DMS79 treated with DMSO at 0.1 percent for 48 hours (cell line): ENCODE measurements at places on chromosomes 2 and 18.

DNA sequence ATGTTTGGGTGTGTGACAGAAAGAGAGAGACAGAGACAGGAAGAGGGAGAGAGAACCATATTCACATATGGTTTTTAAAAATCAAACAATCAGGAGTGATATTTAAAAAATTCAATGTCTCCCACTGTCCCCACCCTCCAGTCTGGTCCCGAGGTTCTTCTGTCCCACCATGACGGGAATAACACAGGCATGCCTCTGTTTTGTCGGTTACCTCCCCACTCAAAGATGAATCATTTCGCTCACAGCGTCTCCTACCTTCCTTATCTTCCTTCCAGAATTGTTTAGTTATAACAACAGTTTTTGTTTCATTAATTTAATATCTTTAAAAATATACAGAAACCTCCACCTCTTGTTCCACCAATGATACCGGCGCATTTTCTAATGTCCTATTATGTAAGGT, 113.0 kb downstream of the KCNF1 start:
- DNase-seq: no peak

- DNase-seq: no peak
Observed at GRCh38 chr2:74887960-74888700, 54.2 kb downstream of the HK2 start.

GRCh38 chr2:37648331-37649011, 23.0 kb downstream of the CDC42EP3 start:
- DNase-seq: no peak

GRCh38 chr18:24049142-24049541, 34.6 kb downstream of the TTC39C start:
- DNase-seq: no peak

DNA sequence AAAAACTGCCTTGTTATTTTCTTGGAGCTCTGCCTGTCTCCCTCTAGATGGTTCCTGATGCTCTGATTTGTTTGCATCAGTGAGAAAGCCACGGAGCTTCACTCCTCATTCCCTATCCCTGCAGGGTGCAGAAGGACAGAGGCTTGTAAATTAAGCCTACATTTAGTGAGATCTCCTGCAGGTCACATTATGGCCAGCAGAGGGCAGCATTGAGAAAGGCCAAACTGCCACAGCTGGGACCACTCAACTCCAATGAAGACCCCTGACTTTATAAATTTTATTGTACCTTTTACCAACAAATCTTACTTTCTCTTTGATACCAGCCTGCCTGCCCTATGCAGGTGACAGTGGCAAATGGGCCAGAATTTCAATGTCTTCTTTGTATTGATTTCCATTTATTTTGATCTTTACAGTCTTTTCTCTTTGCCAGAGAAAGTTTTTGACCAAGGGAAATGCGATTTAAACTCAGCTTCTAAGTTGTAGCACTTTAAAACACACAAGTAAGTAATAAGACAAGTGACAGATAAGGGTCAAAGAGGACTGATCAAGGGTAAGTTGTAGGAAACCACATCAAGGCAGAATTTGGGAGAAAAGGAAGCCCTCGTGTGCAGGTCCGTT, 1029.1 kb upstream of the KLHL29 start:
- no peak for DNase-seq

DNA sequence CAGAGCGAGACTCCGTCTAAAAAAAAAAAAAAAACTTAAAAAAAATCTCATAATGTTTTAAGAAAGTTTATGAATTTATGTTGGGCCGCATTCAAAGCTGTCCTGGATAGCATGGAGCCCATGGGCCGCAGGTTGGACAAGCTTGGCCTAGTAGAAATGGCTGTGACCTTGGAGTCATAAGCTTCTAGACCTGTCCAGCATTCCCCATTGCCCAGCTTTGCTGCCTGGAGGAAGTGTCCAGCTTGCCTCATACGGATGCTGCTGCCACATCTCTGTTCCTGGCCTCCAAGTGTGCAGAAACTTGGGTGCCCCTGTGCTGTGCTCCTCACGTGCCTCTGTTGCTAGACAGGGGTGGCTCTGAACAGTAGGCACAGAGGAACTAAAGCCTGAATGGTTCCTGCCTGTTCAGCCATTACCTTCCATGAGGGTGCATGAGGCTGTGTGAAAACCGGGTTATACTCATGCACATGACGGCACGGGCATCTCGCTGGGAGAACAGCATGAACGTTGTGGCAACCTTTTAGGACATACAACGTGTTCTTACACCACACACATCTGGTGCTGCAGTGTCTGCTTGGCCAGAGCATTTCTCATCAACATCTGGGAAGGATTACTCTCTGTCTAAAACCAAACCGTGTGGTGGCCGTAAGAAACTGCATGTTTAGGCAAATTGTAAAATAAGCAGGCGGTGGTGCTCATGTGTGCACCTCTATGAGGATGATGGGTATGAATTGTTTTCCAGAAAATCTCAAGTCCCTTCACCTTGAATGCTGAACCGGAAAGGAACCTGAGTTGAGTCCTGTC, 38.2 kb downstream of the FHOD3 start:
- DNase-seq: no peak

GRCh38 chr18:54684784-54685183, 93.7 kb downstream of the DYNAP start:
- DNase-seq: peak; percentile 15

DNA sequence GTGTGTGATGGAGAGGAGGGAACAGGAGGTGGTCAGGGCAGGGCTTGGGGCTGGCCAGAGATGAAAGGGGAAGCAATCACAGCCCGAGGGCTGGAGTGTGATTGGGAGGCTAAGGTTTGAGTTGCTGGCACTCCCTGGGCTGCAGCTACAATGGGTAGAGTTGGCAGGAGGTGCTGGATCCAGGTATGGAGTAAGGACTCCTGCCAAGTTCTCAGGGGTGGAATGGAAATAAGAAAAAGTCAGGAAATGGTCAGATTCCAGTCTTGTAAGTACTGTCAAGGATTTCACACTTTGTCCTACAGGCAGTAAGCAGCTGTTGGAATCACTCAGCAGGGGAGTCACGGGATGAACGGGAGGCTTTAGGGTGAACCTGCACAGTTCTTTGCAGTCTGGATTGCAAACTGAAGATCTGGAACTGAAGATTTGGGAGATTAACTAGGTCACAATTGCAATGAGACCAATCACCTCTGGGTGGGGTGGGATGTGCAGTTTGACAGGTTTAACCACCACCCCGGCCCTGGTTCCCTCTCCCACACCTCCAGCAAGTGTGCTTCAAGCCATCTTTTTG, 10.9 kb upstream of the INPP5D start:
- DNase-seq: no peak

GRCh38 chr2:38740851-38741731, 10.1 kb downstream of the SRSF7 start:
- DNase-seq: peak; percentile 14

GRCh38 chr2:142642650-142643049, 234.8 kb upstream of the KYNU start:
- DNase-seq: no peak

DNA sequence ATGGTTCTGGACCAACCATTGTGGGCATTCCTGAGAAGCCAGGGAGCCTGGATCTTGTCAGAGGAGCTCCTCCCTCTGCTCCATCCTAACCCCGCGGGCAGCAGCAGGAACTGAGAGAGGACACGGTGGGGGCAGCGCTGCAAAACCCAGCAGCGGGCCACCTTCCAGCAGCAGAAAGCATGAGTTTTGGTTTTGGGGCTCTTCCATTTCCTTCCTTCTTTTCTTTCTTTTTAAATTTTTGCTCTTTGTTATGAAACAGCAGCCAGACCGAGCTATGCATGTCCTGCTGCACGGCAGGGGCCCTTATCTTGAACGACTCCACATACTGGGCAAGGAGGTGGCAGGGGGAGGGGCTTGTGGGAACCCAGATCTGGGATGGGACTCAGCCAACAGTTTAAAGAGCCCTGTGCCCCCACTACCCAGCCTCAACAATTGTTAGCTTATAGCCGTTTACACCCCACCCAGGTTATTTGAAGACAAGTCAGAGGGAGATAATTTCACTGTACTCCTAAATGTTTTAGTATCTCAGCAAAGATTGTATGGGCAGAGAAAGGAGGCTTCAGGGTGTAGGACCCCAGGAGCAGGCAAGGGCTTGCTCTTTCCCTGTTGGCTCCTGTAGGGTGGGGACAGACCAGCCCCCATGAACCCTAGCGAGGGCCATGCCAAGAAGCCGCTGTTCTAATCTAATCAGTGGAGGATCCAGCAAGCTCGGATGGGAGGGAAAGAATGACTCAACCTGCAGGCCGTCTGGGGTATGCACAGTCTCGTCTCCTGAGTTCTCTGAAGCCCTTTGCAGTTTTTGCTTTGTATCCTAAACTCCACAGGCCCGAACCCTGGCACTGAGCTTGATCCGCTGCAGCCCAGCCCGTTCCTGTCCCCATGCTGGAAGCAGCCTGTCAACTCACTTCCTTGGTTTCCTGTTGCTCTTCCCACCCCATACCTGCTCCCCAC, 75.3 kb downstream of the LRRFIP1 start:
- no peak for DNase-seq

GRCh38 chr2:4873876-4874593, 818.1 kb upstream of the SOX11 start:
- no peak for DNase-seq

GRCh38 chr2:23602116-23602515, 217.1 kb downstream of the KLHL29 start:
- no peak for DNase-seq

DNA sequence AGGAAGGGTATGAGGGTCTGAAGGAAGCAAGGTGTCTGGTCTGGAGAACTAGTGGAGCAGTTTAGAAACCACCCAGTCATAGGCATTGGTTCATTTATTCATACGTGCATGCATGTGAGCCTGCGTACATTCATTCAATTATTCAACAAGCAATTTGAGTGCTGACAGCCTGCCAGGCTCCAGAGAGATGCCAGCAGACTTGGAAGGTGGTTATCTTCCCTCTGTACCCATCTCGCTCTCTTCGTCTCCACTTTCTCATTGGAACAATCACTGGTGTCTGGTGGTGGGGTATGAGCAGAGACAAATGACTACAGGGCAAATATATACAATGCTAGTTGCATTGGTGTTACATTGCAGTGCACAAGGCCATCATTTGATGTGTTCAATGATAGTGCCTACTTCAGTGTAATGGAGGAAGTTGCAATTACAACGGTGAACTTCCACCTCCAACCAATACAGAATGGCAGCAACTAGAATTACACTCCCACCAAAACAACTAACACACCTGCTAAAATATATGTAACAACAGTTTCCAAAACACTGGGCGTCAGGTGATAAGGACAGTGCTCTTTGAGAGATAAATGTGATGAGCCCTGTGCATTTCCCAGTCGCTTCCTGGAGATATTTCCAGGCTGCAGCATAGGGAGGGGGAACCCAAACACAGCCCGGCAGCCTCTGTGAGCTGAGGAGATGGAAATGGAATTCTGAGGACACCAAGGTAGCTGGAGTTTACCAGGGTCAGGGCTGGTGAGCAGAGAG, 32.6 kb upstream of the CNGA3 start:
- no peak for DNase-seq

DNA sequence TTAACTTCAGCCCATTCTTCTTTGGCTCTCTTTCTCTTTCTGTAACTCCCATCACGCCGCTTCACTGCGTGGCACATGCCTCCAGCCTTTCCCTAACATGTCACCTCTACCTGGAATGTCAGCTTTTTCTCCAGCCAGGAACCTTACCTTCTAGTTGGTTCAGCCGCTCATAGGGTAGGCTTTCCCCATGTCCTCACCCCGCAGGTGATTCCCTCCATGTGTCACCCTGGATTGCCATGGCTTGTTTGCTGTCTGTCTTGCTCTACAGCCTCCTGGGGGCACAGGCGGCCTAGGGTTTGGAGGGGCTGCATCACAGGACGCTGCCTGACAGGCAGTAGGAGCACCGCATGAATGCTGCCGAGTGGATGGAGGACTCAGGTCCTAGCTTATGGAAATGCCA, 39.2 kb downstream of the ARHGEF4 start:
- DNase-seq: no peak

DNA sequence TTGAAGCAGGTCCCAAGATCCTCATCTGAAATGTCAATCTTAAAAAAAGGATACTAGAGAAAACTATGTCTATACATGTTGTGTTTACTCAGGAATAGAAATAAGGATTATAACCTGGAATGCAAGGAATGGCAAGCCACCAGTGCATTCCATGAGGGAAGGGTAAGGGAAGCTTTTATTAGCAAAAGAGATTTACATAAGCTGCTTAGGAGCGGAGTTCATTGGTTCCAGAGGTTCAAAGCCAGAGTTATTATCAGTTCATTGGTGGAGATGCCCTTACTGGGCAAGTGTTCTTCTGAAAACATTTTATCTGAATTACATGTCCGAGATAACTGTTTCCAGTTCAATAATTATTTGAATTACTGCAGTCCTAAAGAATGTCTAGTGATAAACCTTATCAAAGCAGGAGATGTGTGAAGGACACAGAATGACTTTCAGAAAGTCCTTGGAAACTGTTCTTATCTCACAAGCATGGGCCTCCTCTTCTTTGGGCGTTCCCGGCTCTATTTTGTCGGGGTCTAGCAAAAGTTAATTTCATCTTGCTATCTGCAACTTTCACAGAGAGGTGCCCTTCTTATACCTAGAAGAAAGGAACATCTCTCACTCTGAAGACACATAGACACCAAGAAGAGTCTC, 23.5 kb downstream of the COMMD1 start:
- DNase-seq: no peak

- DNase-seq: no peak
Observed at GRCh38 chr18:59633961-59634485, 63.2 kb downstream of the CCBE1 start.

GRCh38 chr18:3458378-3458777, 8.4 kb downstream of the TGIF1 start:
- no peak for DNase-seq

- DNase-seq: no peak
Observed at GRCh38 chr2:10371441-10372196, 68.9 kb downstream of the HPCAL1 start.

DNA sequence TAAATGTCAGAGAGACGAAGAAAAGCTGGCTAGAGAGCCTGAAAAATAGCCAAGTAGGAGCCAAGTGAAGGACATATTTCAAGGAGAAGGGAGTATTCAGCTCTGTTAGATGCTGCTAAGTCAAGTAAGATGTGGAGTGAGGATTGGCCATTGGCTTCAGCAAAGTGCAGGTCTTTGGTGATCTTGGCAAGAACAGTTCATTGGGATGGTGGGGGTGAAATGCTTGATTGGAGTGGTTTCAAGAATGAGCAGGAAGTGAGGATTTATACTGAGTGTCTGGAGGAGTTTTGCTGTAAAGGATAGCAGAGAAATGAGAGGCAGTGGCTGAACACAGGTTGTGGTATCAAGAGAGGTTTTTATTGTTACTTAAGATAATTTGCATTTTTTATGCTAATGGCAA, 139.7 kb downstream of the PRPF40A start:
- peak; percentile 15 for DNase-seq

GRCh38 chr2:229914171-229914570, 7.6 kb downstream of the TRIP12 start:
- no peak for DNase-seq

- no peak for DNase-seq
Observed at GRCh38 chr2:117940436-117940835, 73.4 kb downstream of the CCDC93 start.
